ENCODE measurements at places on chromosomes 11 and 22.

- DNase-seq: no peak
Measured at GRCh38 chr11:73345481-73346160, 30.6 kb upstream of the RELT start.

- no peak for DNase-seq
Measured at GRCh38 chr22:37007651-37008050, 11.6 kb downstream of the TST start.

GRCh38 chr11:14725150-14725549 is 81.5 kb downstream of the PDE3B start:
- DNase-seq: no peak

GRCh38 chr22:31628969-31629708 is 32.9 kb downstream of the PISD start:
- no peak for DNase-seq

- DNase-seq: no peak
Measured at GRCh38 chr11:68146010-68146540, 24.9 kb upstream of the CHKA start.

DNA sequence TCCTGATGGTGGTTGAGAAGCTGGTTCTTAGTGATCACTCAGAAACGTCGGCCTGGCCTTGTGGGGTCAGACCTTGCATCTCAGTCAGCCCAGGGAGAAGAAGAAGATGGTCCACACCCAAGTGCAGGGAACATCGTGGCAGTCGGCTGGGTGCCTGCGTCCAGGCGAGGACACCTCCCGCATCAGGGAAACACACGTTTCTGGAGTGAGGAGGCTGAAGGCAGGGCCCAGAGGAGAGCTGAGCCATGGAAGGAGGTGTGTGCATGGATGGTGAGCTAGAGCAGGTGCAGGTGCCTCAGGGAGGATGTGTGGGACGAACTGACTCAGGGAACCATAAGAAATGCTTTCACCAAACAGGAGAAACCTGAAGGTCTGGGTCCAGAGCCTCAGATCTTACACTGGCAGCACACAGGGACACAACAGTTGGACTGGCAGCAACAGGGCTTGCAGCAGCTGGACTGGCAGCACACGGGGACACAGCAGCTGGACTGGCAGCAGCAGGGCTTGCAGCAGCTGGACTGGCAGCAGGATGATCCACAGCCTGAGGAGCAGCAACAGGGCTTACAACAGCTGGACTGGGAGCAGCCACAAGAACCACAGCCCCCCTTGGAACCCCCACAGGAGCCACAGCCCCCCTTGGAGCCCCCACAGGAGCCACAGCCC is 632 bp downstream of the KRTAP5-2 start:
- DNase-seq: no peak

DNA sequence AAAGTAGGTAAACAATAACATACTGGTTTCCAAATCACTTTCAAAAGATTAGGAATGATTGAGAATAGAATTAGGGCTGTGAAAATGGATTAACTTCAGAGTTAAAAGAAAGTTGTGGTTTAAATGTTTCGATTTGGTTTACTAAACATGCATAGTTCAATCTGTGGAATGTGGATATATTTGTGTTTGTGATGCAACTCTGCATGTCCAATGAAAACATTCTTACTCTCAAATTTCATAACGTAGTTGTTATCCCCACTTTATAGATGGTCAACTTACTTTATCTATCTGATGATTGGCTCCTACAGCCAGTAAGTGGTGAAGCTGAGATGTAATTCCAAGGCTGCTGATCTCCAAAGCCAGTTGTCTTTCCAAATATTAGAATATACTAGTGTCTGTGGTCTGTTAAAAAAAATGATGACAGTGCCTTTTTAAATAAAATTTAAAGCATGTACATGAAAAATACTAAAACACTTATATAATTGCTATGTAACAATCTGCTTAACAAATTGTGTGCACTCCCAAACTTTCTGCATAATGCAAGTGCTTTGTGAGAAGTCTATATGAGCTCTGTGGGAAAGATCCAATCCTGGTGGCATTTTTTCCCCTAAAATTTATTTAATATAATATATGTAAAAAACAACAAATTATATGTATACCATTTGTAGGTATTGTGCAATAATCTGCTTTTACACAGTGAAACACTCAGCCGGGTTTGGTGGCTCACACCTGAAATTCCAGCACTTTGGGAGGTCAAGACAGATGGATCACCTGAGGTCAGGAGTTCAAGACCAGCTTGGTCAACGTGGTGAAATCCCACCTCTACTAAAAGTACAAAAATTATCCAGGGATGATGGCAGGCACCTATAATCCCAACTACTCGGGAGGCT is 9.7 kb upstream of the SIK3 start:
- no peak for DNase-seq

DNA sequence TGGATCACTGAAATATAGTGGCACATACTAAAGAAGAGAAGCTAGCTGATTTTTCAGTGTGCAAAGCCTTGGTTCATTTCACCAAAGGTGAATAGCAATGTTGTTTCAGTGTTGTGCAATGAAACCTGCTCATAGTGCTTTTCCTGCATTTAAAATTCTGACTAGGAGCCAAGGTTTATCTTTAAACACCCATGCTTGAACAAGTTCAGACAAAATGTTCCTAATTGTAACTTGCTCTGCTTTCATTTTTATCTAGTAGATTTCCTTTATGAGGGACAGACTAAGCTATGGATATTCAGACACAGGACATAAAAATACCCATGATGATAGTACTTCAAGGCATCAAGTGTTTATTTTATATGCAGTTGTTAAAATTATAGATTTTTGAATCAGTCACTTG is 47.7 kb downstream of the BBOX1 start:
- no peak for DNase-seq

GRCh38 chr22:38704654-38705234 is 1.0 kb upstream of the GTPBP1 start:
- no peak for DNase-seq

DNA sequence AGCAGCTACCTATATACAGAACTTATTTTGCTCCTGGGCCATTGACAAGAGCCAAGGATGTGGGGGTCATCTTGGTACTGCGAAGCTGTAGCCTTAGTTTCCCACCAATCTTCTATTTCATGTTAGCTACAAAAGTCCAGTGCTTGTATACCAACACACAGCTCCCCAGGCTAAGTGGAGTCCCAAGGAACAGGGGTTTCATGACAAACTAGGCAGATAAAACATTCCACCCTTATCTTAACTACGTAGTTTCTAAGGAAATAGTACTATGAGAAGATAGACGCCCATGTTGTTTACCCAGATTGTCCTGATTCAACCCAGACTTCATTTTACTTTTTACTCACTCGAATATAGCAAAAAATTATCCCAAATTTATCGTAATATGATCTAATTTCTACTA is 218.5 kb downstream of the DYNC2H1 start:
- no peak for DNase-seq

DNA sequence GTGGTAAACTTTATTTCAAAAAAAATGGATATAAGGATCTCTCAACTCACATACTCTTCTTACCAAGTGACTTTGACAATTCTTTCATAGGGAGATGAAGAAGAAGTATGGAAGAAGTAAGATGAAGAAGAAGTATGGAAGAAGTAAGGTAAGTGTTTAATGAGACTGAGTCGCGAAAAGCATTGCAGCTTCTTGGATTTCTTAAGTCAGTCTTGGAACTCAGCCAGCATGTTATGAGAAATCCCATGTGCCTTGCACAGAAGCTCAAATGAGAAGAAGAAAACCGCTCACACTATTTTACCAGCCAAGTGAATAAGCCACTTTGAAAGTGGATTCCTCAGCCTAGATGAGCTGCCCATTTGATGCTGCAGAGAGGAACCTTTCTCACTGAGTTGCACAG is 332.0 kb upstream of the CCDC179 start:
- DNase-seq: no peak

GRCh38 chr11:45593992-45594391 is 71.4 kb downstream of the CHST1 start:
- DNase-seq: no peak

GRCh38 chr11:112221274-112221835 is 4.9 kb upstream of the PTS start:
- DNase-seq: no peak

DNA sequence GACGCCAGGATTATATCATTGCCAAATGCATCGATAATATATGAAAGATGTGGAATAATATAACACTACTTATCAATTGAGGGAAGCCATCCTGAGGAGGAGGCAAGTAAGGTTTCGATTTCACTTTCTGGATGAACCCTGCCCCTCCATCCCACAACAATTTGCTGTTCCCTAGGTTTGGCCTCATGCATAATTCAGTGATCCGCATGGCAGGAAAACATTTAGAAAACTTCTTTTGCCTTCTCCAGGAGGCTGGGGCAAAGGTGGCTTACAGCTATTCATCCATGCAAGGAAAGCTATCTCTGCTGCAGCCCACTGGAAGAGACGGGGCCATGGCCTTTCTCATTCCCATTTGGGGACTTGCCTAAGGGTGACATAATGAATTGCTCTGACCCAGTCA is 489.4 kb upstream of the CADM1 start:
- no peak for DNase-seq

DNA sequence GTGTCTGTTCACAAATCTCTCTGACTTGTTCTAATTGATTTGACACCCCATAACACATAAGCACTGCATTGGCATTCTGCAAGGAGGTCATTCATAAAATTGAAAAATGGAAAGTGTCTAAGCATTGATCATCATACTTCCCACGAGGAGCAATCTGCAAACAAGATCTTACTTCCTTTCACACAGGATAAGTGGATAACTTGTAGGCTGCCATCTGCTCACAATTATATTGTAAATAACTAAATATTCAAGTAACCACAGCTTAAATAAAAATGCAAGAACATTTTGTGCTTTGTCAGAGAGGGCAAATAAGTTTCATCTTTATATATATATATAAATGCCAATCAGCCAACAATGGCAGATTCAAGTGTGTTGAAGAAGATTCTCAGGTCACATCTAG is 264.8 kb upstream of the ZC3H12C start:
- no peak for DNase-seq

DNA sequence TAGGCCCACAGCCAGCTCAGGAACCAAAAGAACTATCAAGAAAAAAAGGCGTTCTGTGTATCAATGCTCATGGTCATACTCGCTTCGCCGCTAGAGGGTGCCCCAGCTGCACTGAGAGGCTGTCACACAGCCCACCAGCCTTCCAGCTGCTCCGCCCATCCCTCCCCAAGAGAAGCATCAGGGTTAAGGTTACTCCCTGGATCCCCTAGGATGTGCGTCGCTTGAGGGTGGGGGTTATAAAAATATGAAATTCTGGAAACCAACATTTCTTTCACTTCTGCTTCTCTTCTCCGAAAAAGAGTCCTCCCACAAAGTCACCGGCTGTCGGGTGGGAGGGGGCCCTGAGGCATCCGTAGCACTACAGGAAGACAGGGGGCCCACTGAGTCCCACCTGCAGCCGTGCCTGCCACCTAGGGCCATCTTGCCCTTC is 1.7 kb downstream of the CBX6 start:
- DNase-seq: peak; percentile 68

DNA sequence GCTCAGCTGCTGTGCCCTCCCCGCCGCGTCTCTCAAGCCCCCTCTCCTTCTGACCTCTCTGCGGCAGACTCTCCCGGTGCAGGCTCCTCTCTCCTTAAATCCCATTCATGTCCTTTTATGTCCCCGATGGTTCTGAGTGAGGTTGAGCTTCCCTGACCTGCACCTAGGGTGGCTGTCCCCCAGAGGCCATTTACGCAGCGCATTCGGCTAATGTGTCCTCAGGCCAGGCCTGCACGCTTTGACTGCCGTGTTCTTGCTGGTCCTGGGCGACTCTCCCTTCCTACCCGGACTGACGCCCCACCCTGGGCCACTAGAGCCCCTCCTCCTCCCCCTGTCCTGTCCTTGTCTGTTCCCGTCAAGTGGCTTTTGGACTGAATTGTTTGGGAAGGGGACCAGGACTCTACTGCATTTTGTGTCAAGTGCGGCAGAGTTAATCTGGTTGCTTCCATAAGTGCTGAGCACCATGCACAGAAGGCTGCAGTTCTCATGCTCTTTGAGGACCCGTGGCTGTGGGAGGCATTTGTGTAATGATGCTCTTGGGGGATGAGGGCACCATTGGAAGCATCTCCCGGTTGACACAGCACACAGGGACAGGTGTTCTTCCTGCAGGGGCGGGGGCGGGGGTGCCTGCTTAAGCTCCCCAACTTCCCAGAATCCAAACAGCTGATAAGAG is 37.1 kb downstream of the IGHMBP2 start:
- DNase-seq: no peak

- peak; percentile 55 for DNase-seq
Measured at GRCh38 chr22:22508274-22509176, at the start of gene ZNF280B. TSS of gene ZNF280B (minus strand) at chr22:22508742. CDS start at chr22:22489398, 19,344 bp downstream.

- DNase-seq: no peak
Measured at GRCh38 chr11:113874581-113875233, 665 bp downstream of the USP28 start.

Data from right renal pelvis (tissue), 4 donors.